Globus pallidus (tissue), 1 donor: ENCODE measurements at places on chromosomes 11 and 22.

GRCh38 chr11:76666830-76667229 lies 3.7 kb downstream of the LRRC32 start:
- DNase-seq = no peak

DNA sequence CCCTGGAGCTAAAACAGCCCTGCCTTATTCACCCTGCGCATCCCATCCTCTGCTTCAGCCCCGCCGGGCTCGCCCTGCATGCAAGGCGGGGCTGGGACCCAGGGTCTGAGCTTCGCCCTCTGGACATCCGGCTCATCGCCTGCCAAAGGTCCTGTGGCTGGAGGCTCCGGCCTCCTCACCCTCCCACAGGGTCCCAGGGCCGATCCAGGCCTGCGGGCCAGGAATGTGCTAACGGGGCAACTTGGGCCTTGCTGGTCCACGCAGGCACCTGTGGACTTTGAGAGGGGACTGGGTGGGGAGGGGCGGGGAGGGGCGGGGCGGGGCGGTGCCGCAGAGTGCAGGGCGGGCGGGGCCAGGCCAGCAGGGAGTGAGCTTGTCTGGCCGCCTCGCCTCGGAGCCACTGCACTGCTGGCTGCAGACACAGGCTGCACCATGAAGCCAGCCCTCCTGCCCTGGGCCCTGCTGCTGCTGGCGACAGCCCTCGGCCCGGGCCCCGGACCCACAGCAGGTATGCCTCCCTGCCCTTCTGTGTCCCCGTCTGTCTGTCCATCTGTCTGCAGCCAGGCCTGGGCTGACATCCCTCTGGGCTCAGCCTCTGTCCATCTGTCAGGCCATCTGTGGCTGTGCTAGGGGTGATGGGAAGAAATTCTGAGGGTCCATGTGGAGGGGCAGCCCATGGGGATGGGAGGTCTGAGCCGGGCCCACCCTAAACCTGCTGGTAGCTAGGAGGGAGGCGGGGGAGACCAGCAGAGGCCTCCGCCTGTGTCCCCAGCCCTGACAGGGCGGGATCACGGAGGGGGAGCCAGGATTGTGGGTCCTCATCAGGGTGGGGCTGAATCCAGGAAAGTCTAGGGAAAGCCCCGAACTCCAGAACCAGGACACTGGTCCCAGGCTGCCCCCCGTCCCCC lies at the start of gene SUSD2:
SUSD2 (plus strand) TSS at position 400 of the 908 bp plus-strand sequence; CDS start at position 433, 33 bp downstream.
- DNase-seq = no peak

- DNase-seq = no peak
Observed at GRCh38 chr11:1839204-1839923, 583 bp downstream of the TNNI2 start.

GRCh38 chr11:131897956-131898355 lies 527.5 kb downstream of the NTM start:
- no peak for DNase-seq

DNA sequence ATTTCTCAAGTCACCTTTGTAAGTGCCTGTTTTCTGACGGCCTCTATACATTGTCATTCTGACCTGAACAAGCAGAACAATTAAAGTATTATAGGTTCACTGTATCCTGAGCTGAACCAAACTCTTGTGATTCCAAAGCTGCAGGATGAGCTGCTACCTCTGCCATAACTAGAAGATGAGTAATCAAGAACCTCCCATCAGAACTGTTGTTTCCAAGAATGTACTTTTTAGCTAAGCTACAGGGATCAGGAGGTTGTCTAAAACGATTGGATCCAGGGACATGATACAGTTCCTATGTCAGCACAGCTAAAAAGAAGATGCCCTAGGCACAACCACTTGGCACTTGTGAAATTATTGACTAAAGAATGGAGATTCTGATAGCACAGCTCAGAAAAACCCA lies 288.4 kb upstream of the CCDC90B start:
- DNase-seq = no peak

- DNase-seq = no peak
Observed at GRCh38 chr11:30451626-30452025, 128.7 kb downstream of the ARL14EP start.

- DNase-seq = no peak
Observed at GRCh38 chr11:14232652-14233051, 126.3 kb downstream of the RRAS2 start.

DNA sequence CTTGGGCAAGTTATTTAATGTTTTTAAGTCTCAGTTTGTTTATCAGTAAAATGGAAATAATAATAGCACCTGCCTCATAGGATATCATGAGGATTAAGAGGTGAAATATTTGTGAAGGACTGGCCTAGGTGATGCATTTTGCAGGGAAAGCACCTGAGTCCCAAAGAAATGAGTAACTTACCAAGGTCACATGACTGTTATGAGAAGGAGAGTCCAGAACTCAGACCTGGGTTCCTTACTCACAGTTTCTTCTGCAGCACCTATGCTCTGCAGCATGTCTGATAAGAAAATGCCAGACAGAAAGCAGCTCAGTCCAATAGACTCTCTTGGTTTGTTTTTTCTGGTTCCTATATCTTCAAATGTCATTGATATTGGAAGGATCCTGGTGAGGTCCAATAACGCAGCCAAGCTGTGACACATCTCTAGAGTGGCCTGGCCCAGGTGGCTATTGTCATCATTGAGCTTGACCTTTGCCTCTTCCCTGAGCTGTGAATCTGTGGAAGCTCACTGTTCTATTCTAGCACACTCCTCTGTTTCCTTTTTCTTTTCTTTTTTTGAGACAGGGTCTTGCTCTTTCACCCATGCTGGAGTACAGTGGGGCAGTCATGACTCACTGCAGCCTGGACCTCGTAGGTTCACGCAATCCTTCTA lies 174.7 kb upstream of the NAV2 start:
- DNase-seq = no peak

DNA sequence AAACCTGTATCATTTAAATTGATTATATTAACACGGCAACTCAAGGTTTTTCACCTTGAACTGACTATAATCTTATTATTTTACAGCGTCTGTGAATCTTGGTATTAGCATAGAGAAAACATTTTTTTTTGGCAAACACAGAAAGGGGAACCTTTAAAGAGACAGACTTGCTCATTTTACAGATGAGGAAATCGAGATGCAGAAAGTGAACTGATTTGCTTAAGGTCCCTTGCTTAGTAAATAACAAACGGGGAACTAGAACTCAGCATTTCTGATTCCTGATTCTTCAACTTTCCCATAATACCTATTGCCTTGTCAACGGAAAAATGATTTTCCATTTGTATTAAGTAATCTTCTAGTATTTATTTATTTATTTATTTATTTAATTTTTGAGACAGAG lies 33.2 kb upstream of the CECR2 start:
- DNase-seq = no peak

DNA sequence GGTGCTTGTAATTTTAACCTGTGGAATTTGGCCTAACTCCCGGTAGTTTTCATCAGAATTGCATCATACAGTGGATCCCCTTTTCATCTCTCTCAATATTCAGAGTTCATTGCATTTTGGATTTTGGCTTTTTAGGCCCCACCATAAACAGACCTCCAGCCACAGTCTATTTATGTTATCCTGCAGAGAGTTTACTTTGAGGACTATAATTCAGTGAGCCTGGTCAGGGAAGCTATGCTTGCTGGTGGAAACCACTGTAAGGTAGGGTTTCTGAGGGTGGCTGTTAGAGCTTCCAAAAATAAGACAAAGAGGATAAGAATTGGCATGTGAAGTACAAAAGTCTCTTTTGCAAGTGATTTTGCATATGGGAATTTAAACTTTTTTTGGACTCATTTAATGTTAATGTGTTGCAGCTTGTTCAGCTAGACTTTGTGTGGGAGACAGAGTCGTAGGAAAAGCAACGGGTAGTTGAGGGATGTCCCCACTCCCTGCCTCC lies 34.8 kb upstream of the DDI1 start:
- no peak for DNase-seq

DNA sequence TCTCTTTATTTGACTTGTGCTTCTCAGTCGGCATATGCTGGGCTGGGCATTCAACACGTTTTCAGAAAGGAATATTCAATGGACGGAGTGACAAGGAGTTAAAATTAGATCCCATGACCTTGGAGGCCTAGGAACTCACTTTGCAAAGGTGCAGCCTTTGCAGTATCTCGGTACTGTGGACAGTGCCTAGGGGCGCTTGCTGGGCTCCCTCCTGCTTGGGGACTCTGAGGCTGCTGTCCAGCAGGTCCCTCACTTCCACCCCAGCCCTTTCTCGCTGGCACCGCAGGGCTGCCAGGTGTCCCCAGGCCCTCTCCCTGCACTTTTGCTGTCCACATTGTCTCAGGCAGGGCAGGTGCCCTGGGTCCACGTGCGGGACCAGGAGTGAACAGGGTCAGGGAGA lies 255.5 kb upstream of the B3GAT1 start:
- no peak for DNase-seq

- no peak for DNase-seq
Observed at GRCh38 chr11:123264431-123264780, 69.4 kb upstream of the CLMP start.

- DNase-seq = no peak
Observed at GRCh38 chr11:75795276-75796090, 19.5 kb upstream of the UVRAG start.

DNA sequence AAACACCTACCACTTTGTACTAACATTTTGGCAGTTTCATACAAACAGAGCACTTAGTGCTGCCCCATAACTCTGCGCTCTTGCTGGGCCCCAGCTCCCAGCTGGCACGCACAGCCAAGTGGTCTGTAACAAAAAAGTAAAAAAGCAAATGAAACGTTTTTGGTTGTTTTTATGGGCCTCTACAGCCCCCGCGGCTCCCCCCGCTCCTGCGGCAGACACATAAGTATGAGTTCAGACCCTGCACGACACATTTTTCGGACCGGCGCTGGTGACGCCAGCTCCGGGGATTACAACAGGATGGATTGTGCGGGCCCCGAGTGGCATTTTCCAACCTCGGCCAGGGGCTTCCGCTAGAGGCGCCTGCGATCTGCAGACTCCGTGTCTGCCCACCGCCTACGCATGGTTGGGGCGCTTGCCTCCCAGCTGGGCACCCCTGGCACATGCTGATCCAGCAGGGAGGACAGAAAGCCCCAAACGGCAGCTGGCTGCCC lies 418.2 kb downstream of the SOX6 start:
- DNase-seq = no peak

GRCh38 chr11:17153757-17154156 lies 54.0 kb downstream of the PIK3C2A start:
- no peak for DNase-seq

- DNase-seq = no peak
Observed at GRCh38 chr11:117369534-117369933, 41.9 kb downstream of the CEP164 start.

- peak; percentile 33 for DNase-seq
Observed at GRCh38 chr11:43459246-43459645, 100.5 kb downstream of the TTC17 start.

DNA sequence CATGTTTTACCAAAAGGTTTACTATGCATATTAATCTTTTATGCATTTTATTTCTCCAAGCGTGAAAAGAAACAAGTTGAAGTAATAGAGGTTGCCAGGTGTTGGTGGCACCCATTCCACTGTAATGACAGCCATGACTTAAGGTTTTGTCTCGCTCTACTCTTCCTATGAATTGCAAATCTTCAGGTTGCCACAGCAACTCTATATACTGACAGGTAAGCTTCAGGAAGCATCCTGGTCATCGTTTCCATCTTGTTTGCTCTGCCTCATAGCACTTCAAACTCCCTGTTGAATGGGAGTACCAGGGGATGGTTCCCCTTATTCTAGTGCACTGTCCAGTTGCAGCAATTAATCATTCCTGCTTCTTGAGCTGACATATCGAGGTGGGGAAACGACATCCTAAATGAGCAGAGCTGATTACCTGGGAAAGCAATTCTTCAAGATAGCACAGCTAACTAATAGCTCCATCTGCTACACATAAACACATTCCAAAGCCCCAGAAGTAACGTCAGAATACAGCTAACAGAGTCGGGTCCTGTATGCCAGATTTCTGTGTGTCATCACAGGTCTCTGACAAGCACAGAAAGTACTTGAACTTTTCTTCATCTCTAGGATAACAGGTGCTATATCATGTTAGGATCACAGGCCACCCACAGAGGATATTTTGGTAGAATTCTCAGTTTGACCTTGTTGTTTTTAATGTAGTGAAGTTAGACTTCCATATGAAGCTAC lies 80.3 kb downstream of the CADM1 start:
- no peak for DNase-seq

- DNase-seq = no peak
Observed at GRCh38 chr22:17381192-17381913, 12.1 kb downstream of the CECR2 start.

DNA sequence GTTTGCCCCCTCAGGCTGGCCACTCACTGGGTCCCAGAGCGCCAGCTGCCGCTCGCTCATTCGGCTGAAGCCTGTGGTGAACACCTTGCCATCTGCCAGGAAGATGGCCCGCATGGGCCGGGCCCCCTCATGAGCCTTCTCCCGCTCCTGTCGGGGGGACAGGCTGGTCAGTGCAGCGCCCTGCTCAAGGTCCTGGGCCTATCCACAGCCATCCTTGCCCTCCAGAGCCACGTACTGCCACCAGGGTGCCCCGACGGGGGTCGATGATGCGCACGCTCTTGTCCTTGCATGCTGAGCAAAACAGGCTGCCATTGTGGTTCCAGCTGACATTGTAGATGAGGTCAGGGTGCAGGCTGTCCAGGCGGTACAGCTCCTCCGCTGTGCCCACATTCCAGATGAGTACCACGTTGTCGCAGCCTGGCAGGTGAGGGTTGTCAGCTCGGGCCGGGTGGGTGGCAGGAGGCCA lies 2.1 kb downstream of the CORO1B start:
- DNase-seq = no peak

DNA sequence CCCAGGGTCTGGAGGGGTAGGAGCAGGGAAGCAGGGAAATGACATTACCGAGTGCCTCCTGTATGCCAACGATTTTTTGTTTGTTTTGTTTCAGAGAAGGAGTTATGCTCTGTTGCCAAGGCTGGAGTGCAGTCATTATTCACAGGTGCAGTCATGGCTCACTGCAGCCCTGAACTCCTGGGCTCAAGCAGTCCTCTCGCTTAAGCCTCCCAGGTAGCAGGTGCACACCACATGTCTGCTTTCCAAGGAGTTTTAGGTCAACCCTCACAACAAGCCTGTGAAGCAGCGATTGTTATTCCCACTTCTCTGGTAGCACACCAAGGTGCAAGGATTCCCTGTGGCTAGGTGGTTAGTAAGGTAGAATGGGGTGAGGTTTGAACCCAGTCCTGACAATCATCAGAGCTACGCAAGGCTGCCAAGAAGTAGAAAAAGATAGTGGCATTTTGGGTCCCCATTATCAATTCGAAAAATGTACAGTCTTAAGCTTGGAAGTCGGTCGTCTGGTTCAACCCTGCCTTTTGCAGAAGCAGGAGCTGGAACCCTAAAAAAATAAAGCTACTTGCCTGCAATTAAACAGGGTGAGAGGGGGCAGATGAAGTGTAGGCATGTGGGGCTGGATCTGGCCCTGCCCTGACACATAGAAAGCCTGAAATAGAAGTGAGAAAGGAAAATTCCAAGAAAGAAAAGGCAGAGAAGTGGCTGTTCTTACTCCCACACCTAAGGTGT lies 9.1 kb downstream of the UCP3 start:
- no peak for DNase-seq

GRCh38 chr11:134686460-134687061 lies 274.5 kb upstream of the B3GAT1 start:
- no peak for DNase-seq

GRCh38 chr11:106384429-106384828 lies 307.0 kb downstream of the AASDHPPT start:
- no peak for DNase-seq

GRCh38 chr11:68216171-68216938 lies 3.3 kb upstream of the KMT5B start:
- no peak for DNase-seq
